GM12865 (cell line): ENCODE measurements at places on chromosomes 12 and 14.

GRCh38 chr12:12626471-12626870, 14.8 kb downstream of the CREBL2 start:
- DNase-seq = no peak

DNA sequence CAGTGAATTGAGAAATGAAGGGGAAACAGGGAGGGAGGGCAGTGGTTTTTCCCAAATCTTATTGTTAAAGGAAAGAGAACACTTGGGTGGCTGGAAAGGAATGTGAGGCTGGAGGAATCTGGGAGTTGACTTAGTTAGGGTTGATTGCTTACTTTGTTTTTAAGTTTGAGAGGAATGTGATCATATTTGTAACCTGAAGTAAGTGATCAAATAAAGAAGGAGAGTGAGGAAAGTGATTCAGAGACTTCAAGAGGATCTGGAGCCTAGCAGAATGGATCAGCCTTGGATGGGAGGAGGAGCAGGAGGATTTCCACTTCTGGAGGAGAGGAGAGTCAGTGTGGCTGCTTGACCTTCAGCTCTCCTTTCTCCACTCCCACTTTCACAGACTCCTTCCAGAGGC, 6.0 kb upstream of the LRP6 start:
- DNase-seq = no peak

GRCh38 chr14:91980157-91980556, 32.7 kb upstream of the FBLN5 start:
- DNase-seq = peak; percentile 52

DNA sequence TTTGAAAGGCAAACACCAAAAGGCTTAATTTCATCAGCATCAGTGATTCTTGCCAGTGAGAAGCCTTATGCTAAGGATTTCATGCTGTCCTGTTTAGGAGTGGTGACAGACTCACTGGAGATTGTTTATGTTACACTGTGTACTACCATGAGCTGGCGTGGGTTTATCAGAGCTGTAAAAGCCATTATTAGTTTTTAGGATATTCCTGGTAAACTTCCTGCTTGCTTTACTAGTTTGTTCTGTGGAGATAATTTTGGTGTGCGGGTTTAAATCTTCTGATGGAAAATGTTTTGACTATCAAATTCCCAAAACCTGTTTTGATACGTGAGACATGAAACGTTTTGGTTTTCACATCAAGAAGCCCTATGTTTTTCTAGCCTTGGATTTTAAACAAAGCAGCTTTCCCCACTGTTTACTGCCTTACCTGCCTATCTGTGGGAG, 15.2 kb downstream of the PPFIBP1 start:
- no peak for DNase-seq

DNA sequence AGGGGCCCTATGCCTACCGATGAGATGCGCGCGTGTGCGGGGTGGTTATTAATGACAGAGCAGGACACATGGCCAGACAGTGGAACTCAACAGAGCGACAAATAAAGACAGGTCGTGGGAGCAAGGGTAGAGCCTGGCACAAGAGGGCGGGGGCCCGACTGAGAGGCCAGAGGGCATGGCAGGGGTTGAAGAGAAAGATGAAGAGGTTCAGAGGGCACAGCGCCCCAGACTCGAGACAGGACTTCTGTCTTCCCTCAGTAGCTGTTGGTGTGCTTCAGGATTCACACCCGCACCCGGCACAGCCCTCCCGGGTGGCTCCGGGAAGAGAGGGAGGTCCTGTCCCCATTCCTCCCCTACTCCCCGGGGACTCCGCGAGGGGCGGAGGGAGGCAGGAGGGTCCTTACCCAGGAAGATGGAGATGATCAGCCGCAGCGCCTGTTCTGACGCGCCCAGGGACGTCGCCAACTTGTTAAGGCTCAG, 366 bp downstream of the LPCAT3 start:
- DNase-seq = no peak
